ENCODE measurements at places on chromosomes 4 and X. TPM values are rescaled to one million over a fixed set of nuclear protein-coding genes. Genes with fewer than 3 reads are reported as not detected.

GRCh38 chr4:8099981-8100464 lies 58.6 kb downstream of the ABLIM2 start:
- H3K4me3 ChIP-seq = no peak overlapping the region
- DNase-seq = no peak
- no peaks in the 10 kb centered on the region for H3K36me3 ChIP-seq
- no peak overlapping the region for H3K27ac ChIP-seq

DNAAF6 gene
- not detected for total RNA-seq

BTK gene
- 23.0 TPM for total RNA-seq

- H3K4me3 ChIP-seq = no peak overlapping the region
- H3K4me1 ChIP-seq = no peaks in the 10 kb centered on the region
- no peaks in the 10 kb centered on the region for H3K36me3 ChIP-seq
- no peak overlapping the region for H3K27ac ChIP-seq
- DNase-seq = no peak
These were observed 310.6 kb upstream of the AADAT start for GRCh38 chr4:170400361-170400760.

ARHGAP24 gene
- 26.4 TPM for total RNA-seq

- peak; percentile 91 for DNase-seq
- H3K27ac ChIP-seq = peak within 1 kb of the TSS; percentile 46
- peak within 1 kb of the TSS; percentile 53 for H3K4me3 ChIP-seq
- H3K4me1 ChIP-seq = no peaks in the 10 kb centered on the region
- no peaks in the 10 kb centered on the region for H3K36me3 ChIP-seq
- H3K27me3 ChIP-seq = no peaks in the 10 kb centered on the region
These were observed at the start of gene ANOS1 for GRCh38 chrX:8731559-8732395. Gene ANOS1 (minus strand): TSS chrX:8732137. CDS start chrX:8732036, 101 bp downstream.

- H3K4me1 ChIP-seq = no peaks in the 10 kb centered on the region
- no peak for DNase-seq
- no peaks in the 10 kb centered on the region for H3K36me3 ChIP-seq
- H3K27me3 ChIP-seq = no peaks in the 10 kb centered on the region
These were observed 138.1 kb downstream of the KDM6A start for GRCh38 chrX:45011131-45011530.

All from upper lobe of left lung (tissue), 6 donors.